Kidney tubule cell (primary cell): ENCODE measurements at places on chromosomes 5 and 9.
A peak's percentile ranks its signal among the peaks of the same experiment; 100 is the strongest.

GRCh38 chr9:20996809-20997208, 34.6 kb downstream of the HACD4 start:
- no peak for DNase-seq

DNA sequence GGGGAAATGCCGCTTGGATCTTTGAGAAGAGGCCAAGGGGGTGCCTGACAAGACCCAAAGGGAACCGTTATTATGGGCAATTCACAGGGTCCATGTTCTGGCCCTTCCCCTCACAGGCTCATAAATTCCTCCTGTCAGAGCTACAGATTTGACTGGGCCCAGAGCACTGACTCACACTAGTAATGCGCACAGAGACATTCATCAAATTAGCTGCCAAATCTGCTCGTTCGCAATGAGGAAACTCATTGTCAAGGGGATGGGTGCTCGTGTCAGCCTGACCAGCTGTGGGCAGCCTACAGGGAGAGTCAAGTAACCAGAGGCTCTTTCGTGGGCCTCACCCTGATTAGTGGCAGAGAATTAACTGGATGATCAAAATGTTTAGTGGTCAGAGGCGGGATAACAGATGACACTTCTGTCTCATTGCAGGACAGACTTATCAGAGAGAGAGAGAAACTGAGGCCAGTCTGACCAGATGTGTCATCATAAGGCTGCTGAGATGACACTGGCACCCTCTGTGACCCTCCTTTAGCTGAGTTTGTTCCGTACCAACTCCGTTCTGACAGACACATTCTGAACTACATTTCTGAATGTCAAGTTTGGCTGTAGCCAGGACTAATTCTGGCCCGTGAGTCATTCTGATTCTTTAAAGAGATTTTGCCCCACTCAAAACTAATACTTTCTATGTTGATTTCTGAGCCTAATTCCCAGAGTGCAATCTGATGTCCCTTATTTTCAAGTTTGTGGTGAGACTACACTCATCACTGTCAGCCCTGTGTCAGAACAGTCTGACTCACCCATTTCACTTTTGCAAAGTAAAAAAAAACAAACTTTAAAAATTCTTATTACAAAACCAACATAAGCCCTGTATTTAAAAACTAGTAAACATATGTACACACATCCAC, 377.1 kb downstream of the ACTL7B start:
- peak; percentile 85 for DNase-seq

GRCh38 chr5:138226910-138227309, 13.8 kb upstream of the CDC23 start:
- DNase-seq, result no peak

- DNase-seq, result no peak
These were observed 532.4 kb upstream of the ITGA1 start for GRCh38 chr5:52255308-52255707.

GRCh38 chr5:3364941-3365340, 230.7 kb upstream of the IRX1 start:
- no peak for DNase-seq

DNA sequence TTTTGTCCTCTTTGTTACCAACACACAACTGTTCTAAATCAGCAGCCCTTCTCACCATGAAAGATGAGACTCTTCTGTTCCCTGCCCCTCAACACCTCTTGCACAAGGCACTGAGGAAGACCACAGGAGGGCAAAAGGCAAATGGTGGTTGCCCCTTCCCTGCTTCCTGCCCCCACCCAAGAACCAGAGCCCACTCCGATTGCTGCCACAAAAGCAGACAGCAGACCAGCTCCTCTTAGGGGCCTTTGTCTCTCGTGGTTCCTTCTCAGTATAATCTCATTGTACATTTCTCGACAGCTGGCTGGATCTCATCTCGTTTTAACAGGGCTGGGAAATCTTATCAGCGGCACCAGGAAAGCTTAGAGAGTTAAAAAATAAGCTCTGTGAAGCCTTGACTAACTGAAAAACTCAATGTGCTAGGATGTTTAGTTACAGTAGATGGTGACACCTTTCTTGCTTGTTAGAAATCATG, 1.1 kb downstream of the MVB12B start:
- DNase-seq, result no peak
